ENCODE measurements at places on chromosomes 1 and 21. TPM values are rescaled to one million over a fixed set of nuclear protein-coding genes. Genes with fewer than 3 reads are reported as not detected.

Gene ANXA9
- total RNA-seq = not detected

Gene HCN3
- 1.7 TPM for total RNA-seq

Gene CFAP57
- total RNA-seq = not detected

Gene PHC2
- total RNA-seq = 128 TPM

Gene FMOD
- not detected for total RNA-seq

DNA sequence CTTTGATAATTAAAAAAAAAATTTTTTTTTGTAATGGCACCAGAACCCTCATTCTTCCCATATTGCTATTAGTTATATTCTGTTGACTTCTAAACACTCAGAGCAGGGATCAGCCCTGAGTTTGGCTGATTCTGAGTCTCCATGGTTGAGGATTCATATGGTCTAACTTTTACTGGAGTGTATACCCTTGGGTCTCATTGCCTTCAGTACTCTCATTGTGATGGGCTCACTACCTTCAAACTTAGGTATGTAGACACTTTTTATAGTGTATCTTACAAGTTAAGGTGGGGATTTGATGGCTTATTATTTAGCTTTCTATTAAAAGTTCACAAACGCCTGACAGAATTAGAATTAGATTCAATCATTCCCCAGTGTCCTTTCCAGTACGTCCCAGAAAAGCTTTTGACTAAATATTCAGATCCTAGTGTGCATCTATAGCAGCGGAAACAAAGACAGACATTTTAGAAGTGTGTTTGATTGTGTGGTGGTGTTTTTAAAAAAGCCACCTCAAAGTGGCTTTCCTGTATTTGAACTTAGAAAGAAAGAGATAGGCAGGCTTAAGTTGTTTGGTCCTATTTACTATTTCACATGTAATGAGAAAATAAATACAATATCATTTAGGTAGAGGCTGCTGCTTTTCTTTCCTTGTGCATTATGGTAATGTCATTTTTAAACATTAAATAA lies 1.4 kb downstream of the MACF1 start:
- DNase-seq = no peak

DNA sequence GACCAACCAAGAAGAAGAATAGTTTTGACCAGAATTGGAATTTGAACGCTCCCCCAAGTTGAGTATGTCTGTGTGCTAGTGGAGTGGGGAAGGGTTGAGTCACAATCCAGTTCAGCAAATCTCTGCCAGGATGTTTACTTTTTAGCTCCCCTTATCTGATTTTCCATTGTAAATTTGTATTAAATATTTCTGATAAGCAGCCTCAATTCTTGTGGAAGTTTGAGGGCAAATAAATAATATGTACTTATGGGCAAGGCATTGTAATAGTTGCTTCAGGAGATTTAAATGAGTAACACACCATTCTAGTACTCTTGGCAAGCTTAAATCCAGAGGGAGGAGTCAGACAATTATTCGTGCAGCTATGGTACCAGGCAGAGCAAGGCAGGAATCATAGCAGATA lies 14.4 kb downstream of the CXADR start:
- peak; percentile 84 for DNase-seq

- no peak for DNase-seq
These were observed 51.9 kb upstream of the SYNC start for GRCh38 chr1:32754317-32755097.

- DNase-seq = no peak
These were observed 71.0 kb upstream of the KLHDC7A start for GRCh38 chr1:18409609-18410237.

GRCh38 chr1:94973309-94973922 lies 46.5 kb upstream of the CNN3 start:
- no peak for DNase-seq

Data from M059J (cell line).